M059J (cell line): ENCODE measurements at places on chromosomes 3 and 15.
A peak's percentile ranks its signal among the peaks of the same experiment; 100 is the strongest.

- peak; percentile 81 for DNase-seq
Measured at GRCh38 chr15:45166834-45167630, 20.7 kb downstream of the SHF start.

DNA sequence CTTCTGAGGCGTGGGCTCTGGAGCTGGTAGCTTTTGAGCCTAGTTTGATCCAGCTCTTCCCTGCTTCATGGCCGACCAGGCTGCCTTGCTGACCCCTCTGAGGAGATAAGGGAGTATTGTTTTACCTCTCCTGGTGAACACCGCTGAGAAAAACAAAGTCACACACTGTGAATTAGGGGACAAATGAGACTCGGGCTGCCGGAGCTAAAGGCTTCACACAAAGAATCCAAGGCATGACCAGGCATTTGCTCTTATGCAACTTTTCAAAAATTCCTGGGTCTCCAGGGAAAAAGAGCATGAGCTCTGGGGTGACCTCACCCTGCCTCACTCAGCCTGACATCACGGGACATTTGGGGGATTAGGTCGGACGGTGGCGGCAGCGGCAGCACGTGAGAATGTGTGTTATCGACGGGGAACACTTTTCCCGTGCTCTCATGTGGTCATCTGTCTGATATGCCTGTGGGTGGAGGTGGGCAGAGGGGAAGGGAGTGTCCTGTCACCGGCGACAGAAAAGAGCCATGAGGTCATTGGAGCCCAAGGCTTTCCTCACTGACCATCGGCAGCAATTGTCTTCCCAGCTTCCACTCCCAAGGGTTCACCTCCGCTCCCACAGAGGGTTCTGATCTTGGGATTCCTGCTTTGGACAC, 61.0 kb downstream of the TMEM44 start:
- DNase-seq: peak; percentile 89

DNA sequence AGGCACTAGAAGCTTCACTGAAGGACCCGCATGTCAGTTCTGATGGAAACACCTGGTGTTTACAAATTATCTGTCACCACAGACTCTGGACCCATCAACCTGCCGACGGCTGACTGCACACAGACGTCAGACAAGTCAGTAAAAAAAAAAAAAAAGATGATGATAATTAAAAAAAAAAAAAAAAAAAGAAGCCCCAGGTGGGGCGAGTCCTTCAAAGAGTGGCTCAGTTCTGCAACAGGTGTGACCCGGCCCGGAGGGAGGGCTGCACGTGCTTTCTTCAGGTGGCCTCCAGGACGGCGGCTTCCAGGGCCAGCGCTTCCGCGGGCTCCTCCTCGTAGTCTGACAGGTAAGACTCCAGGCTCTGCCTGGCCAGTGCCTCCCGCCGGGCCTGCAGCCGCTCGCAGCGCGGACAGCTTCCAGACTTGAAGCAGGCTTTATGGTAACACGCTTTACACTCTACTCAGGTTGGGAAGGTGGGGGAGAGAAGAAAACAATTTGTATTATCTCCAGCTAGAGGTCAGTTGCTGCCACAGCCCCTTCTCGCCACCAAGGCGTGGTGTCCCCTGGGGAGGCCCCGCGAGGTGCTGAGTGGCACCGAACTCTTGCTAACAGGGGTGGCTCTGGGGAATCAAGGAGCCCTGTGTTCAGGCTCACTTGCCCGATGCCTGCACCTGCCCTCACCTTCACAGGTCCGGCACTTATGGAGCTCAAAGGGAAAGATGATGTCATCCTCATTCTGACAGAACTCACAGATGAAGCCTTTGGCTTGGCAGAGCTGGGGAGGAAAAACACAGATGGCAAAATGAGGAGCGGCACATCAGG, 61.8 kb downstream of the RUBCN start:
- no peak for DNase-seq

DNA sequence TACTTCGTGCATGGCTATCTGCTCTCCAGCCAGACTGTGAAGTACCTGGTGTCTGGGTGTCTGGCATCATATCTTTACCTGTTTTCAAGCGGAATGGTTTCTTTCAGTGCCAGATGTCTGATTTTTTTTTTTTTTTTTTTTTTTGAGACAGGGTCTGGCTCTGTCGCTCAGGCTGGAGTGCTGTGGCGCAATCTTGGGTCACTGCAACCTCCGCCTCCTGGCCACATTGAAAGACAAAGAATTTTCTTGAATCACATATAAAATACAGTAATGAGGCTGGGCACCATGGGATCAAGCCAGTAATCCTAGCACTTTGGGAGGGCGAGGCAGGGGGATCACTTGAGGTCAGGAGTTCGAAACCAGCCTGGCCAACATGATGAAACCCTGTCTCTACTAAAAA, 2.8 kb upstream of the MESP1 start:
- no peak for DNase-seq

DNA sequence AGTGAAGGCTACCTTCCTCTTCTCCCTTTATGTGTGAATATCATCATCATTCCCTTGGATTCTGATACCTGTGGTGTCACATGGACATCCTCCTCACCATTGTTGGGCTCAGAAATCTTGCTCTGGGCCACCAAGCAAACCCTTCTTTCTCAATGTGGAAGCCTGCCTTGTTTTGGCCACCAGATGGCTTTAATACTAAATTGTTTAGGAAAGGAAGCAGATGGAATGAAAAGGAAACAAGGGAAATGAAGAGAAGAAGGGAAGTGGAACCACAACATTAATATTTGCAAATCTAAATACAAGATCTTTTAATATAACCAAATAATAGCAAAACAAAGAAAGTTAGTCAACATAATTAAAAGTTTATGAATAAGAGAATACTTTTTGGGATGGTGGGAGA, 14.0 kb downstream of the FAM227B start:
- no peak for DNase-seq

DNA sequence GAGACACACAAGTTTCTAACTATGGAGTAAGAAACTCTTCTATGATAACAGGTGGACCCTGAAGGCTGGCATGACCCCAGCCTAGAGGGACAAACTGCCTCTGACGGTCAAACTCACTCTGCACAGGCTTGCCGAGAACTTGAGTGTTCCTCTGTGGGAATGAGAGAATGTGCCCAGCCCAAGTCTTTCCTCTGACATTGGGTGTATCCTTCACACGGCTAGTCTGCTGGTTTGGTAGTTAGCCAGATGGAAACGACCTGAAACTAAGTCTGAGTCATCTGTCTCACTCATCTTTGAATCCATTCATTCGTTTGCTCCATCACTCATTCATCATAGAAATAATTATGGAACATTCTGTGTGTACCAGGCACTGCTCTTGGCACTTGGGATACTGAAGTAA, 198.4 kb downstream of the ATP10A start:
- no peak for DNase-seq

GRCh38 chr15:37638691-37639090, 295.7 kb upstream of the TMCO5A start:
- no peak for DNase-seq

- DNase-seq: no peak
Measured at GRCh38 chr3:184479426-184480126, 82.0 kb upstream of the EPHB3 start.

- DNase-seq: no peak
Measured at GRCh38 chr3:123476967-123477750, 28.3 kb upstream of the ADCY5 start.

GRCh38 chr3:122938783-122939425, 88.7 kb downstream of the SEMA5B start:
- DNase-seq: no peak
